Stimulated activated CD8-positive, alpha-beta memory T cell treated with anti-CD3 and anti-CD28 coated beads, Interleukin-15, amount 100 ng/mL, for 24 hours (primary cell): ENCODE measurements at places on chromosomes 2 and 18.

DNA sequence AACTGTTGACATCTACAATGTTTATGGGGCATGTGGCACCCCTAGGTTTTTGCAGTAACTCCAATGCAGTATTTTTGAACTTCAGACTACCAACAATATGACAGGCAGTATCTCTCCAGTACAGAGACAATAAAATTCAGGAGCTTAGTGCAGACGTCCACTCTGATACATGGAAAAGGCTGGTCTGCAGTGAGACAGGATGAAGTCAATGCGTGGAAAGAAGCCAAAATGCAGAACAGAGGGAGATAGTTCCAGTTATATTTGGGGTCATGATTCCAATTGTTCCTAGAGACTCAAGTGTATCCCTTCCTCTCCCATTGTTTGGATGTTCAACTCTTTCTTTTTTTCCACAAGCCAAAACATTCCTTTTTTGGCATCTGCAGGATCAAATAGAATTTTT, 18.7 kb upstream of the SMAD2 start:
- DNase-seq: no peak

- no peak for DNase-seq
Measured at GRCh38 chr2:188582211-188582610, 290.5 kb downstream of the GULP1 start.

DNA sequence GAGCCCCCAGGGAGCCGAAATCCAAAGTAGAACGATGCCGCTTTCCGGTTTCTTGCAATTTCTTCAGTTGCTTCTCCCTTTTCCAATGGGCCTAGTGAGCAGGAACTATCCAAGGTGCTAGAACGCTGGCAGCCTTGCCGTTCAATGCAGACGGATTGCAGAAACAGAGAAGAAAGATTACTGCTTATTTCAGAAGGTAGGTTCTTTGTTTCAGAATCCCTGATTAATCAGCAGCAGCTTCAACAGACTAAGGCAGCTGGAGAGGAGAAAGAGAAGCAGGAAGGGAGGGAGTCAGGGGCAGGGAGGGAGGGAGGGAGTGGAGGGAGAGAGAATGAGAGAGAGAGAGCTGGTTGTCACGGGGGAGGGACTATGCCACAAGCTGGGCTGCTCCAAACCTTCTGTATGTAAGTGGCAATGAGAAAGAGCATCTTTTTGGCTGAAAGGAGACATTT, 576 bp downstream of the NYAP2 start:
- no peak for DNase-seq

DNA sequence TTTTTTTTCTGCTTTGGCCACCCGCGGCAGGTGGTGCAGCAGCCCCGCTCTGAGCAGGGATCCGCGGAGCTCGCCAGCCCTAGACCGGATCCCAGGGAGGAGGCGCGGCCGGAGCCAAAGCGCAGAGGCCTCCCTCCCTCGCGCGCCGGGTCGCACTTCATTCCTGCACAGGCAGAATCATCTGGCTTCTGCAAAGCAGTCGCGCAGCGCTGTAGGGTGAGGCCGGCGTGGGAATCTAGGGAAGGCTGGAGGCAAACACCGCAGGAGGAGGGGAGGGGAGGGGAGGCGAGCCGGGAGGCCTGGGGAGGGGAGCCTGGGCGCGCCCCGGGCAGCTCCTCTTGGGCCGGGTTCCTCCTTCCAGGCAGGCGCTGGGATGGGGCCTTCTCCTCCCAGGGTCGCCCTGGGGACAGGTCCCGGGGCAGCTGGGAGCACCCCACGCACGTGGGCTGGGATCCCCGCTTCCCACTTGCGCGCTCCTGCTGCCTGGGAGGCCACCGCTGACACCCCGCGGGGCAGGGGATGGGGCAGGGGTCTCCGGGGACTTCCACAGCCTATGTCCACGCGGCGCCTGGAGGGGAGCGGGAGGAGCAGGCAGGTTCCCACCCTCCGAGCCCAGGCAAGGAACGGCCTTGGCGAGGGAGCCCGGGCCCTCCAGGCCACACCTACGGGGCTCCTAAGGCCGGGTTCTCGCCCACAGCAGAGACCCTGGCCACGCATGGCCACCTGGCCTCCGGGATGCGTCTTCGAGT, 45.0 kb downstream of the MBP start:
- no peak for DNase-seq
